ENCODE measurements at places on chromosomes 2 and 18.

DNA sequence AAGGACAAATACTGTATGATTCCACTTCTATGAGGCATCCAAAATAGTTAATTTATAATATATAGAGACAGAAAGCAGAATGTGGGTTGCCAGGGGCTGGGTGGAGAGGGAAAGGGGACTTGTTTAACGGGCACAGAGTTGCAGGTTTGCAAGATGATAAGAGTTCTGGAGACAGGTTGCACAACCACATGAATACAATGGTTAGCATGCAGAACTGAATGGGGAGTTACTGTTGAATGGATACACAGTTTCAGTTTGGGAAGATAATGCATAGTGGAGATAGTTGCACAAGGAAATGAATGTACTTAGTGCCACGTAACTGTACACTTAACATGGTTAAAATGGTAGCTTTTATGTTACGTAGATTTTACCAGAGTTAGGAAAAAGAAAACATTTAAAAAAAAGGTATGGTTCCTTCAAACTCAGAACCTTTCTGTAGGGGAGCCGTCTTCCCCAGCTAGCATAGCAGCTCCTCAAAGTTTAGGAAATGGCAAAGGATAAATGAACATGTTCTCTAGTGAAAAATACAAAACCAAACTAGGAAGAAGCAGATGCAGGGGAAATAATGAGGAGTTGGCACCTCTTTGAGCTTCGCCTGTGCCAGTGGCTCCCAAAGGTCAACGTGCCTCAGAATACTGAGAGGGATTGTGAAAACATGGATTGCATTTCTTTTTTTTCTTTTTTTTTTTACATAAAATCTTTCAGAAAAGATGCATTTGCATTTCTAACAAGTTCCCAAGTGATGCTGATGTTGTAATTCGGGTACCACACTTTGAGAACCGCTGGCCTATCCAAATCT lies 95.2 kb downstream of the ZCCHC2 start:
- no peak for DNase-seq

GRCh38 chr2:240183875-240184590 lies 43.6 kb upstream of the OTOS start:
- DNase-seq: peak; percentile 75

- DNase-seq: no peak
Observed at GRCh38 chr18:54129448-54130067, 94.9 kb downstream of the MBD2 start.

- DNase-seq: peak; percentile 80
Observed at GRCh38 chr2:98483257-98483861, 38.7 kb downstream of the INPP4A start.

DNA sequence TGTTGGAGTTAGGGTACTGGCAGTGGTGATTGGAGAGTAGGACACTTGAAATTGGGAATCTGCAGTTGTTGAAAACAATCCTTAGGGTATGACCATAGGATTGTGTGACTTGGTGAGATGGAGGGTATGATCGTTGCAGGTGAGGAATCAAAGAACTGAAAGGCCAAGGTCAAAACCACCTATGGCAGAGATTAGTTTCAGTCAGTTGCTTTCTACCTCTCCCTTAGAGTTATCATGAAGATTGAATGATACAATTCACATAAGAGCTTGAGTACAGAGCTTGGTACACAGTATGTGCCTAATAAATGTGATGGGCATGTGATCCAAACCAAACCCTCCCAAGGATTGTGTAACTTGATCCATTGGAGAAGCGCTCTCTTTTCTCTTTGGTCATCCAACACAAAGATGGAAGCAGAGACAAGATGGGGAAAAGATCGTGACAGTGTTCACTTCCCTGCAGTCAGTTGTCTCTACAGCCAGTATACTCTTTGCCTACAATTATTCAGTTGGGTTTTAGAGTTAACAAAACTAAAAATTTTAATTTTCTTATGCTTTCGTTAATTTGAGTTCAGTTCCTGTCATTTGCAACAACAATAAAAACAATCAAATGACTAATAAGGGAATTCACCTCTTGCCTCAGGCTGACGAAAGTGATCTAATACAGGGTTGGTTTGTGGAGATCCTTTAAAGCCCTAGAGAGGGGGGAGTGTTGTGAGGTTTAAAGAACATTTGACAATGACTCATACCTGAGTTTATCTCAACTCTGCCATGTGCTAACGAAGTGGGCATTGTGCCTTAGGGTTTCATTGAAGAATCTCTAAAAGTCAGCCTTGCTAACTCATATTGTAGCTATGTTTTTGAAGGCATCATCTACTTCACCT lies 14.8 kb upstream of the SMAD2 start:
- no peak for DNase-seq

- DNase-seq: no peak
Observed at GRCh38 chr2:147025646-147026585, 818.9 kb upstream of the ACVR2A start.

DNA sequence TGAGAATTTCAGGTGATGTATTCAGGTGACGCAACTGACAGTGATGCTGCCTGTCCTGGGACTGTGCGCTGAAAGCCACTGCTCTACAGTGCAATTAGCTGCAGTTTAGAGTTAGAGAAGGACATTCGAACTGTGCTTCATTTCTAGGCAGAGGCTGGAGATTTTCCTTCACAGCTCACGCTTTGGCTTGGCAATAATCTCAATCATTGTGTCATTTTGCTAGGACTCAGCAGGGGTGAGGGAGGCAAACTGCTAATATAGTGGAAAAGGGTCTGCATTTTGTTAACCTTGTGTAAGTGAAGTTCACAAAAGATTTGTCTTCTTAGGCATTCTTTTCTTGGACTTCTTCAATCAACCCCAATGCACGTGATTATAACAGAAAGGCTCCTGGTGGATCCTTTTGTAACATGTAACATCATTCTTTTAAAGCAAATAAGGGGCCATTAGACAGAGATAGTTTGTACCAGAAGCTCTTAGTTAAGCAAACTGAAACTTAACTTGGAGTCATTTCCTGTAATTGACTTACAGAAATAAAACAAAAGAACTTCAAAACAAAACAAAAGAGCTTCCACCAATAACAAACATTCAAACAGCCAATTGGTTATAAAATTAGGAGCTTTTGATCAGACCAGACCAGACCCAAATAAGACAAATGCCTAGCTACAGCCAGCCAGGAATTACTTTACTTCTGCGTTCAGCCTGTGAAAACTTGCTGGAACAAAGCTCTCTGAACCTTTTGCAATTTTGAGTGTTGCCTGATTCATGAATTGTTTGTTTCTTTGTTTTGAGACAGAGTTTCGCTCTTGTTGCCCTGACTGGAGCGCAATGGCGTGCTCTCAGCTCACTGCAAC lies 1376.3 kb upstream of the CELF4 start:
- no peak for DNase-seq

- DNase-seq: no peak
Observed at GRCh38 chr18:76764291-76764901, 58.0 kb upstream of the ZNF236 start.

- DNase-seq: no peak
Observed at GRCh38 chr18:49431165-49431962, 29.1 kb downstream of the DYM start.

DNA sequence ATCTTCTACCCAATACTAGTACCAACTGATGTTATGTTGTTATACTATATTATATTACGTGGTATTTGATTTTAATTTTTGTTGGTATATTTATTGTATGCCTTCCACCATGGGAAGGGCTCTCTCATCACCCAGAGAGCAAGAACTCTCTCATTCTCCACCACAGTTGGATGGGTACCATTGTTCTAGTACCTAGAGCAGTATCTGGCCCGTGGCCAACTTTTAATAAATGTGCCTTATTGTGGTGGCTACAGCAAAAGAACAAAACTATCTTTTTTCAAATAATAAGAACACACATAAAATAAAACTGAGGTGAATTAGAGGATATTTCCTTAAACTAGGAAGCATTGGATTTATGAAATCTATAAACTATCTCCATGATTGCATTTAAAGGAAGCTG lies 71.8 kb downstream of the PID1 start:
- no peak for DNase-seq

- DNase-seq: no peak
Observed at GRCh38 chr2:105959357-105959756, 214.6 kb downstream of the NCK2 start.

DNA sequence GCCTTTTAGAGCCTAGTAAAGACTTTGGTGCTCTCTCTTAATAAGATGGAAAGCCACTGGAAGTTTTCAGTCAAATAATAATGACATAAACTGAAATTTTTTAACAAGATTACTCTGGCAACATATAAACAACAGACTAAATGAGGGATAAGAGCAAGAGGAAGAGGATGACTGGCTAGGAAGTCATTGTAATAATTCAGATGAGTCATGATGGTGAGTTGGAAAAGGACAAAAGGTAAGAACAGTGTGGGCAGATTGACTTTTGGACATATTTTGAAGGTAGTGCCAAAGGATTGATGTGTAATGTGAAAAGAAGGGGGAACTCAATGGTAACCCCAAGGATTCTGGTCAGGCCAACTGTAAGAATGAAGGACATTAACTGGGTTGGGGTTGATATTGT lies 310.3 kb downstream of the NOL4 start:
- no peak for DNase-seq

DNA sequence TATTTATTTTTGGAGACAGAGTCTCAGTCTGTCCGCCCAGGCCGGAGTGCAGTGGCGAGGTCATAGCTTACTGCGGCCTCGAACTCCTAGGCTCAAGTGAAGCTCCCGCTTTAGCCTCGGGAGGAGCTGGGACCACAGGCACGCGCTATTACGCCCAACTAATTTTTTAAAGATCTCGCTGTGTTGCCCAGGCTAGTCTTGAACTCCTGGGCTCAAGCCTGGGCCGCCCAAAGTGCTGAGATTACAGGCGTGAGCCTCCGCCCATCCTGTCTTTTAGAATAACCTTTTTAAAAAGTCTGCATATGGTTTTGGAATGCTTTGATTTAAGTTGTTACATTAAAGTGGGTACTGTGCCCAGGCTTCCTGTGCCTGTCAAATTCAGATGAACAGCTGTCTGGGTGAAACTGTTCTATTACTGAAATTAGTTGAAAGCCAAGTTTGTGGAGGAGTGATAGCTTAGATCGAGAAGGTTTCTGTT lies 944 bp downstream of the RAB3GAP1 start:
- DNase-seq: no peak

GRCh38 chr18:12307701-12308385 lies at the start of gene TUBB6:
TSS of gene TUBB6 (plus strand) at chr18:12308241. CDS start at chr18:12308293, 52 bp downstream.
- DNase-seq: peak; percentile 94

GRCh38 chr18:32438173-32438572 lies 32.5 kb downstream of the GAREM1 start:
- DNase-seq: no peak

- no peak for DNase-seq
Observed at GRCh38 chr2:46329803-46330775, 32.9 kb downstream of the EPAS1 start.

- DNase-seq: no peak
Observed at GRCh38 chr2:233650981-233651380, 14.7 kb downstream of the UGT1A10 start.

DNA sequence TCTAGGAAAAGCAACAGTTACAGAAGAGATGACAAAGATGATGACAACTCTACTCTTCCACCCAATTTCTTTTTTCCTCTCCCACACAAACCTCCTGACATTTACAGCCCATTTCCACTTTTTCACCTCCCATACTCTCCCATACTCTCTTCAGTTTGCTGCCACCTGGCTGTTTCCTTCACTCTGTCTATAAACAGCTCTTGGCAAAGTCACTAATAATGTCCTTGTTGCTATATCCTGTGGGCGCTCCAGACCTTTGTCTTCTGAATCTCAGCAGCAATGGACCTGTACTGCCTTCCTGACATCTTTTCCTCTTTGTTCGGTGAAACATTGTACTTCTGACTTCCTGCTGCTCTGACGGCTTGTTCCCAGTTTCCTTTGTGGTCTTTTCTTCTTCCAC lies 60.7 kb upstream of the CAVIN2 start:
- no peak for DNase-seq

DNA sequence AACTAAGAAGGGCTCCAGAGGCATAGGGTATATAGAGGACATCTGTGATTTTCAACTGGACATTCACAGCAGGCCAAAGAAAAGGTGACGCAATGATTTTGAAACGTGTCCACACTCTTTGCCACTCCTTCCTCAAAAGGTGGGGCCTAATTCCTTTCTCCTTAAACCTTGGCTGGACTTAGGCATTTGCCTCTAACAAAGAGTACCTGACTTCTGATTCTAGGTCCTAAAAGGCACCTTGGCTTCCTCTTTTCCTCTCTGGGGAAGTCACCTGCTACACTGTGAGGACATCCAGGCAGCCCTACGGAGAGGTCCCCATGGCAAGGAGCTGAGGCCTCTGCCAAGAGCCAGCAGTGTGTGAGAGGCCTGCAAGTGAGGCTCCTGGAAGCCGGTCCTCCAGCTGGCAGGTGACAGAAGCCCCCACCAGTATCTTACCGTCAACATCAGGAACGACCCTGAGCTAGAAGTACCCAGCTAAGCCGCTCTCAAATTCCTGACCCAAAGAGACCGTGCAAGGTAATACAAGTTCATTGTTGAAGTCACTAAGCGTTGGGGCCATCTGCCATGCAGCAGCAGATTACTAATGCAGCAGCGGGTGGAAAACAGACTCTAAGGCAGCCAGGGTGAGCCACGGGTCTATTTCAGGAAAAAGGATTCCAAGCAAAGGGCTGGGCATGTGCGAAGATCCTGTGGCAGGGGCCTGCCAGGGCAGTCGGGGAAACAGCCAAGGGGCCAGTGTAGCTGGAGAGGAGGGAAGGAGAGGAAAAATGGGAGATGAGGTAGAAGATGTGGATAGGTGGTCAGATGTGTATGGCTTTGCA lies 7.4 kb upstream of the HES6 start:
- no peak for DNase-seq

- DNase-seq: no peak
Observed at GRCh38 chr18:24683925-24684324, 223.5 kb downstream of the HRH4 start.

- DNase-seq: no peak
Observed at GRCh38 chr2:15222856-15223255, 338.3 kb downstream of the NBAS start.

GRCh38 chr2:237026981-237027711 lies 58.5 kb upstream of the COPS8 start:
- DNase-seq: no peak

DNA sequence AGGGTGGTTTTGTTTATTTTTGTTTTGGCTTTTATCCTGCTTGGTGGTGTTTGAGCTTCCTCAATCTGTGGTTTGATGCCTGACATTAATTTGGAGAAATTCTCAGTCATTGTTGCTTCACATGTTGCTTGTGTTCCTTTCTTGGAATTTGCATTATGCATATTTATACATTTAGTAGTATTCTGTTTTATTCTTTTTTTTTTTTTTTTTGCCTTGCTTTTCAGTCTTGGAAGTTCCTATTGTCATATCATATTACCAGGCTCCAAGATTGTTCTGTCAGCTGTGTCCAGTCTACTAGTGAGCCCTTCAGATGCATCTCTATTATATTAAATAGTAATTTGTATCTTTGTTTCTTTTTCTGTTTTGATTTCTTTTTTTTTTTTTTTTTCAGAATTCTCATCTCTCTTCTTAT lies 77.0 kb downstream of the EPC2 start:
- DNase-seq: no peak

DNA sequence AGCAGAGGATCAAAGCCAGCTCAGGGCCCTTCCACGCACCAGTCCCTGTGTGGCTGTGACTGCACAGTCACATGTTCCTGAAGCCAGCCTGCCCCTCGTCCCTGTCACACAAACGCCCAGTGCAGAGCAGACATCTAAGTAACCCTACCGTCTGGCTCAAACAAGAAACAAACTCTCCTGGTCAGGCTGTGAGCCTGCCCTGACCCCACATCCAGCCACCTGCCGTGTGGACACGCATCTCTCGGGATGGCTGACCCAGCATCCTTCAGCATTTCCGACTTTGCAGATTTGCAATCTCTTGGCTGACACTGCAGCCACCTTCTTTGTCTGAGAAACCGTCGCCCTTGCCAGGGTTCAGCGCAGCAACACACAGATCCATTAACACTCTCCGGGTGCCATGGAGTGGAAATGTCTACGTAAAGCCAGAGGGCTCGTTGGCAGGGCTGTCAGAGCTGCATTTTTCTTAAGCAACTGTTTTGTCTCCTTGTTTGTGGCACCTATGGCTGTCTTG lies 82.3 kb upstream of the ASAP2 start:
- no peak for DNase-seq
